CD4-positive, alpha-beta T cell treated with Interferon alpha-2 for 1 hour (primary cell): ENCODE measurements at places on chromosomes 7 and 10.

DNA sequence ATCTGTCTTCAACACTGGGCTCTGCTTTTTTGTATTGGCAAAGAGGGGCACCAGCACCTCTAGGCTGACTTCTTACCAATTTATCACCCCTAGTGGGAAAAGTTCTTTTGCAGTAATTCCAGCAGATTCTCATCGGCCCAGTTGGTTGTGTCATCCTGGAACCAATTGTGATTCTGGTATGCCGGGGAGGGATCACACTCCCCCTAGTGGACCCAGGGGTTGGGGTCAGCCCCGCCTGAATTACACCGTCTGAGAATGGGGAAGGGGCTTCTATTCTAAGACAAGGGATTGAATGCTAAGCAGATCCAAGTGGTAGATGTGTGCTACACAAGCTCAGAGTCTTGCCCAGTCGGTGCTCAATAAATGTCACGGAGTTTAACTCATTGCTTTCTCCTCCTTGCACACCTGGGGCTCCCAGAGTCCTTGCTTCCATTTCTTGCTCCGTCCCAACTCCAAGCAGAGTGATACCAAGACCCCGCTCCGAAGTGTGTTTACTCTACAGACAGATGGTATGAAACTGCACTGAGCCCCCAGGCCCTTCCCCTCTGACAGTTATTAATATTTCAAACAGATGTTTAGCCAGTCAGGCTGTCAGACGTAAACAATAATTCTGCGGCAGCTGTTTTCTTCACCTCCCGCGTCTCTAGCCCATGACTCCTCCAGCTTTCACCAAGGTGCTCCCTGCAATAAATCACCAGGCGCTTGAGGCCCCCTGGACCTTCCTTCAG, 71.9 kb downstream of the C10orf105 start:
- no peak for DNase-seq

DNA sequence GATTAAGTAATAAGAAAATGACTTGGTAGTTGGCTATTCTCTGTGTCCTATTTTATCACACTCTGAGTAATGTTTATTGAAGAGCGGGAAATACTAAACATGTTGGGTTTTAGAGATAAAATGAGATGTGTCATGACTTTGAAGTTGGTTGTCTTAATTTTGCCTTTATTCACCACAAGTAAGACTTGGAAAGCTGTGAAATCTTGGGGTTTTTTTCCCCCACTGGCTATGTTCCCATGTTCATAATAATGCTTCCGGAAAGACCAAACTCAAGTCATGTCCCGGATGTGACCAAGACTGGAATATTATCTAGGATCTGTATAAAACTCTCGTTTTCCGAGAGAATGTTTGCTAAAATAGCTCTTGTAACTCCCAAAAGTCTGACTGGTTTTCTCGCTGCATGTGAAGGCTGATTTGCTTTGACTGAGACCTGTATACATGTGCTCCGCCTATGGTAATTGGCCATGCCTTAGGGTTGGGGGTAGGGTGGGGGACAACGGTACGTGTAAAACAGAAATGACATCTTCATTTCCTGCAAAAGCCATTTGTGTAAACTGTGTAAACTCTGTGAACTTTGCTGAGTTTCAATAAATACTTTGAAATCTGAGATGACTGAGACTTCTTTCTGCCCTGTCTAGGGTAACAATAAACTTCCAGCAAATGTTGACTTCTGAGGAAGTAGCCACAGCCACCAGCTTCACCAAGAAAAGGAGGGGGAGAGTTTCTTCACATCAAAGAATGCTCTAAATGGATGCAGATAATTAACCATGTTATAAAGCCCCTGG, 169.6 kb downstream of the ZNF365 start:
- no peak for DNase-seq

DNA sequence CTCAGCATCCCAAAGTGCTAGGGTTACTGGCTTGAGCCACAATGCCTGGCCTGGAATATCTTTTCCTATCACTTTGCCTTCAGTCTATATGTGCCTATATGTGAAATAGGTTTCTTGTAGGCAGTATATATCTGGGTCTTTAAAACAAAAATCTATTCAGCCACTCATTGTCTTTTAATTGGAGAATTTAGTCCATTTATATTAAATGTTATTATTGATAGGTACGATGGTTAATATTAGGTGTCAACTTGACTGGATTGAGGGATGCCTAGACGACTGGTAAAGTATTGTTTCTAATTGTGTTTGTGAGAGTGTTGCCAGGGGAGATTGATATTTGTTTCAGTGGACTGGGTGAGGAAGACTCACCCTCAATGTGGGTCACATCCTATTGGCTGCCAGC, 73.4 kb downstream of the FBXL13 start:
- no peak for DNase-seq

DNA sequence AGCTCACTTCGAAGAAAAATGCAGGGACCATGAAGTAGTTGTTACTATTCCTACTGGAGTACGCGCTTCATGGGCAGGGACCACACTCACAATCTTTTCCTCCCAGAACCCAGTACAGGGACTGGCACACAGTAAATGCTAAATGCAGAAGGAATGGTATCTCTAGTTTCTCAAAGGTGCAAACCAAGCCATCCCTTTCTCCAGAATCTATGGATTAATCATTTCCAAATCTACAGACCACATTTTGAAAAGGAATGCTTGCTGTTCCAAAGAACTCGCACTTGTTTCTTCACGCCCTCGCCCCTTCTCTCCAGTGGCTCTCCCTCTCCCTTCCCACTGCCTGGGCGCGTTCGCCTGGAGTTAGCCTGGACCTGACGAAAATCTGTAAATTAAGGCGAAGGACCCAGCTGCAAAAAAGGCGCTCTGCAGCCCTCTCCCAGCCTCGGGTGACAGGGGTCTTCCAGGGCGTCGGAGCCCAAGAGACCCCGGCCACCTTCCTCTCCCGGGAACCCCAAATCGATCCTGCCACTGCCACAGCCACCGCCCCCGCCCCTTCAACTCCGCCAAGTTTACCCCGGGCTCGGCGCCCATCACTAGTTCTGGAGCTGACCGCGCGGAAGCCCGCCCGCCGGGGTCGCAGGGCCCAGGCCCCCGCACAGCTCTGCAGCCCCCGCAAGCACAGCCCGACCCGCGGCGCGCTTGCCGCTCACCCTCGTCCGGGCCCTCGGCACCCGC, 527 bp downstream of the PDIA4 start:
- DNase-seq = no peak

- no peak for DNase-seq
Observed at GRCh38 chr10:125213541-125214282, 53.3 kb upstream of the CTBP2 start.

DNA sequence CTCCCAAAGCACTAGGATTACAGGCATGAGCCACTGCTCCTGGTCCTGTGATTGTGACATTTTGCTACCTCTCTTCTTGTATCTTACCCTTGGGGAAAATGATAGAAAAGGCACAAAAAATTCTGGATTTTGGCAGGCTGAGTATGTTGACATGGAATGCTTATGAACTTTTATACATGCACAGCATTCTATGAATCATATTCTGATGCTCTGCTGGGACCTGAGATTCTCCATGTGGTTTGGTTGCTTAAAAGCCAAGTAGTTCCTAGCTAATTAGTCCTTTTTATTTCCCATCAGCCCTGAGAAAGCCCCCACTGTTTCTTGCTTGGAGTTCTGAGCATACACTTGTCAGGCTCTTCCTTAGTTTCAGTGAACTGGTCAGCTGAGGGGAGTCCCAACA, 8.3 kb upstream of the KAZALD1 start:
- DNase-seq = no peak

DNA sequence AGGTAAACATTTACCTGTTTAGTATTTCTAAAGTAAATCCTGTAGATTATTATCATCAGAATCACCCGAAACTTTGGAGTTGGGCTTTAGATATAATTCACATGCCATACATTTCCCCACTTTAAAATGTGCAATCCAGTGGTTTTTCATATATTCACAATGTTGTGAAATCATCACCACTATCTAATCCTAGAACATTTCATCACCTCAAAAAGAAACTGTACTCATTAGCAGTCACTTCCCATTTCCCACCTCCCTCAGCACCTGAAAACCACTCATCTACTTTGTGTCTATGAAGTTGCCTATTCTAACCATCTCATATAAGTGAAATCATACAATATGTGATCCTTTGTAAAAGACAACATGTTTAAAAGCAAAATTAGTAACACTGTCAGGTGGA, 182.6 kb downstream of the FZD1 start:
- DNase-seq = no peak

GRCh38 chr7:141361960-141362359, 189.2 kb upstream of the AGK start:
- DNase-seq = no peak

- DNase-seq = no peak
Observed at GRCh38 chr7:30521532-30521931, 16.9 kb upstream of the GGCT start.

DNA sequence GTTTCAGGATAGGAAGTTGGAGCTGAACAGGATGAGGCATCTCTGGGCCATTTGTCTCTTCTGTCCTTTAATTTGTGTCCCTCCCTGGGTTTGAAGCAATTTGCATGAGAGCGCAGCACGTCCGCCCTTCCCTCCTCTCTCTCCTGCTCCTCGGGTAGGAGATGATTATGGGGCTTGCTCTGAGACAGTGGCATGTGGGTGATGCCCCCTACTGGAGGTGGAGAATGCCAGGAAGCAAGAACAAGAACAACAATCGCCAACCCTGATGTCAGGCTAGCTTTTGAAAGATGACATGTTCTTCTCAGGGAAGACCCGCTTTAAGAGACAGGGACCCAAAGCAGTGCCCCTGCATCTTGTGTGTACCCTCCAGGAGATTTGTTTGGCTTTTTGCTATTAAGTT, 63.9 kb upstream of the LOXL4 start:
- peak; percentile 29 for DNase-seq

DNA sequence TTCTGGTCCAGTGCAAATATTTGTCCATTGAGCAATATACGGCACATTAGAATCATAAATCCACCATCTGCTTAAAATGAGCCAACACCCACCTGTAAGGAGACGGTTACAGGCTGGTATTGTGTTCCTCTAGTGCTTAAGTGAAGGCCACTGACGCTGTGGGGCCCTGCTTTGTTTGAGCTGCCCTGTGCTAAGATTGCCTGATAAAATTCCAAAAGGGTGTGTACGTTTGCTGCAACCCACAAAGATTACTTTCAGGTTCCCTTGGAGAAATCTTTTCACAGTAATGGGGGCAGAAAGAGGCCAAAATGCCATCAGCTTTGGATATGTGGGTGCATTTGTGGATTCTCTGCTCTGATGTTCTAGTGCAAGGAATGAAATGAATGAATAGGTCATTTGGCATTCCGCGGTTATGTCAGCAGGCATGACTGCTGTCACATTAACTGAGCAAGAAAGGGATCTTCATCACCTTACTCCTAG, 34.4 kb downstream of the AGR3 start:
- no peak for DNase-seq

DNA sequence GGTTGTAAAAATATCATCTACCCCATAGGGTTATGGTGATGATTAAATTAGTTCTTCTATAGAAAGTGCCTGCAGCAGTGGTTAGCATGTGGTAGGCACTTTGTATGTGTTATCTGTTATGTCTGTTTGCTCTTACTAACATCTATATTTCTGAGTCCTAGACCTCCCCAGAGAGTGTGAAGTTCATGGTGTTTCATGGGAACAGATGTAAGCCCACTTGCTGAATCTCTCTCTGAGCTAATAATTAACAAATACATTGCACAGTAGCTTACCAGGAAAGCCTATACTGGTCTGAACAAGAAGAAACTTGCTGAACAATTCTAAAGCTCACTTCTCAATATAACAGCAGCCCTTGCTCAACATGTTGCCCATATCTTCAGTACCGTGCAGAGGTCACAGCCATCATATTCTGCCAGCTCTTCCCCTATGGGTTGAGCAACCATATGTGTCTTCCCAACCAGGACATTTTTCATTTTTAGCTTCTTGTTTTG, 100.1 kb downstream of the NPSR1 start:
- DNase-seq = no peak

DNA sequence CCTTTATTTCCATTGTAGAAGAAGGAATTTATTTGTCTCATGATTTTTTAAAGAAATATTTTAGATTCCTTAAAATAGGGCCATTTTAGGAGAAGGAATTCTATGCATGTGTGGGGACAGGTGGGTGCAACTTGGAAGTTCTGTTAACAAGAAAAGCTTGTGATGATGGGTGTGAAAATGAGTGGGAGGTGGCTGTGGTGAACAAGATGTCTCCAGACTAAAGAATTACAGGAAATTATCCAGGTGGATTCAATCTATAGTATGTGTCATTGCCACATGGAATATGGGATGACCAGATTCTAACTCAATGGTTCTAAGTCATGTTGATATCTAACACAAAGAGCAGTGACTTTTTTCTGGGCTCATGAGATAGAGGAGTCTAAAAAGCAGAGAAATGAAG, 229.6 kb upstream of the IGFBP3 start:
- DNase-seq = no peak

DNA sequence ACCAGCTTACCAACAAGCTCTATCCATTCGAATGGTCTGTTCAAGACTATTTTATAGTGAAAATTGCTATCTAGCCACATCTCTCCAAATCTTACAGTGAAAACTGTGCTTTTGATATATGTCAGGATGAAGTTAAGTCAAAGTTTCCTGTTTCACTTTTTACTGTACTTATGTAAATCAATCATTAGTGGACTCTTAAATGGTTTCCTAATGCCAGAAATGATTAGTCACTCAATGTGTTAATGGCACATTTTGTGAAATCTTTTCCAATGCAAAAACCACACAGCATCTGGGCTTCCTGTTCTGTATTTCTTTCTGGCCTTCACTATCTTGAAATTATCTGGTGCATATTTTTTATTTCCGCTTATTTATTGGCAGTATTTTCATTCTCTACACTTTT, 87.3 kb upstream of the STEAP1B start:
- DNase-seq = no peak

DNA sequence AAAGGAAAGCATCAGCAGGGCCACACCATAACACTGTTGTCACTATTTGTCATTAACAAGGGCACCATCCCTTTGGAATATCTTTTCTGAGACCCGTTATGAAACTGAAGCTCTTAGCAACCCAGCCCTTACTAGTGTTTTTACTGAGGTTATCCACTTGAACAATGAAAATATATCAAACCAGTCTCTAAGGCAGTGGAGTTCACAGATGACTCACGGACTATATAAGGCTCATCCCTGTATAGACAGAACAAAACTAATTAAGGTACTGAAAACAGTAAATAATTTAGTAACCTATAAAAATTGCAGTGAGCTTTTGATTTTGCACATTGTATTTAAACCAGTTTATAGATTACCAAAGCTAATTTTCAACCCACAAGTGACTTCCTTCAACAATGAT, 196.0 kb downstream of the ELAPOR2 start:
- DNase-seq = no peak

- no peak for DNase-seq
Observed at GRCh38 chr10:7071421-7071820, 339.4 kb downstream of the SFMBT2 start.

DNA sequence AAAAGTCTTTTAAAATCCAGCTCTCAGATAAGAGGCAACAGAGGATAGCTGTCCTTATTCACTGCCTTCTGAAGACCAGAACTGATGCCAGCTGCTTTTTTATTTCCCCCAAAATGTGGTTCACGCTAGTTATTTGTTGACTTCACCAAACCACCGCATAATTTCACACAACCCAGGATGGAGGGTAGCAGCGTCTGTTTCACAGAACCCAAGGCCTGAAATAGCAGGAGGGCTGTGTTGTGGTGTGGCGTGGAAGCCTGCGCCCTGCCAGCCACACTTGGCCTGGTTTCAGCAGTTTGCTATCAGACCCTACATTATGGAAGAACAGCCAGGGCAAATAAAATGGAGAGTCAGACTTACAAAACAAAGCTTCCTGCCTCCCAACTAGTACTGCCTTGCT, 155.4 kb downstream of the DYNC1I1 start:
- no peak for DNase-seq

- no peak for DNase-seq
Observed at GRCh38 chr10:93458821-93459257, 23.3 kb downstream of the MYOF start.

GRCh38 chr7:139540203-139540602, 16.7 kb downstream of the CLEC2L start:
- no peak for DNase-seq
